Ascending aorta (tissue), 2 donors: ENCODE measurements at places on chromosomes 7 and 10.
A peak's percentile ranks its signal among the peaks of the same experiment; 100 is the strongest.

- DNase-seq, result no peak
These were observed 45.8 kb upstream of the BTBD16 start for GRCh38 chr10:122225330-122225729.

DNA sequence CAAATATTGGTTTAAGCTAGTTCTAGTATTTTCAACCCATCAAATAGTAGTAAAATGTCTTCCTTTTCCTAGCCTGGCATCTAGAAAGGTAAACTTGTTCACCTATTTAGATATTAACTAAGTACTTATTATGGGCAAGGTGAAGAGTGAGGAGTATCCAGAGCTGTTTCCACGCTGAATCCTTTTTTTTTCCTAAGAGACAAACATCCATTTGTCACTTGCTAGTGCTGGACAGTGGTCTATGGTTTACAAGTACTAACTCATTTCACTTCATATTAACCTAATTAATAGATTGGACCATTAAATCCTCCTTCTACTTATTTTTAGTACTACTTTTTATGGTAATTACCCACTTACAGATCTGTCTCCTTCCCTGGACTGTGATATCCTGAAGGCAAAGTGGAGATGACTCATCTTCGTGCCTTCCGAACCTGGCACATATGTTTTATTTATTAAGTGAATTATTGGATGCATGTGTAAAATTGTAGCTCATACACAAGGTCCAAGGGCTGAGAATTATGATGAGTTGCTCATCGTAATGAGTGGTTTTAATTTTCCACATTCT lies 159.6 kb upstream of the IGFBP3 start:
- no peak for DNase-seq

GRCh38 chr7:20290505-20291111 lies 40.1 kb upstream of the ITGB8 start:
- no peak for DNase-seq

- DNase-seq, result peak; percentile 37
These were observed 9.9 kb downstream of the ANTXRL start for GRCh38 chr10:46296641-46297141.

DNA sequence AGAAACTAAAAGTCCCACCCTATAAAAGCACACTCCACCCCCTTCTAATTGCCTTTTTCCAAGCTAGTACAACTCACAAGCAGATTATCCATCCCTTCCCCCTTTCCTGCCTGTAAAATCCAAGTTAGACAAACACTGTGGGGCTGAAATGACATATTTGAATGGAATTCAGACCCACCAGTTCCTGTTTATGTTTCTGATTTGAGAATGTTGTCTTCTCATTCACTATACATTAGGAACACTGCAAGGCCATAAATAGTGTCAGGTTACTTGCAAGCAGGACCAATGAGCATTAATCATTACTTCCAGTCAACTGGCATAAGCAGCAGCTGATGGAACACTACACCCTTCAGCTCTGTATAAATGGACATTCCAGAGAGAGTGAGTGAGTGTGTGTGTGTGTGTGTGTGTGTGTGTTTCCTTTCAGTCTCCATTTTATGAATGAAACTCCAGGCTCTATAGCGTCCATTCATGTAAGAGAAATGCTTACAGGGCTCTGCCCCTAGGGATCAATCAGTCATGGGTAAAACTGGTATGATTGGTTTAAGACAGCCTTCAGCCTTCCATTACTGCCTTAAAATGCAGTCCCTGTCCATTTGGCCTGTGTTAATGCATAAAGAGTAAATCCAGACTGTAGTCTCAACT lies 69.3 kb downstream of the ETV1 start:
- peak; percentile 68 for DNase-seq

GRCh38 chr7:38223306-38223705 lies 45.3 kb downstream of the STARD3NL start:
- no peak for DNase-seq

DNA sequence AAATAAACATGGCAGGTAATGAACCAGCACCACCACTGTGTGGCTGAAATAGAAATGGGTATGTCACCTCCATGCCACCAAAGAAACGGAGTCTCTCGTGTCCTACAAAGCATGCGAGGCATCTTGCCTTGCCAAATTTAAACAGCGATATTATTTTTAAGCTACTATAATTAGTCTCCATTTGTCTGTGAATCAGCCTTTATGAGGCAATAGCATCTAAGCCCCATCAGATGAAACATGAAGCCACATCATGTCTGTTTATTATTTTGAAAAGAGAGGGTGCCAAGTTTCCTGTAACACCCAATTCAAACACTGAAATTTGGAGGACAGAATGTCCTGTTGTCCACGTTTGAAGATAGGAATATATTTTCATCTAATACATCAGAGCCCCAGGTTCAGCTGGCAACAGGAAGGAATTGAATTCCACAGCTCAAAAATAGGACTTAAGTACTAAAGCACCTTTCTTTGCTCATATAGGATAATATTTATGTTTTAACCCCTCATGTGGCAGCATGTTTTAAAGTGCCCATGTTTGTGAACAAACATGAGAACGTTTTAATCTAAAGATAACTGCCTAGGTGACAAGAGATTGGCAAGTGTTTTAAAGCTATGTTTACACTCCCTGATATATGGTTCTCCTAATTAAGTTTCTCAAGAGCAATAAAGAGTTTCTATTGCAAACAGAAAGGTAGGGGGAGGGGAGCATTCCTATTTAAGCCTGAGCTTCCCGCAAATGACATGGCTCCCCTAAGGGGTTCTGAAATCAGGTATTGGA lies 86.8 kb downstream of the SORBS1 start:
- peak; percentile 77 for DNase-seq

- no peak for DNase-seq
These were observed 199.7 kb downstream of the TNS3 start for GRCh38 chr7:47382200-47382599.

DNA sequence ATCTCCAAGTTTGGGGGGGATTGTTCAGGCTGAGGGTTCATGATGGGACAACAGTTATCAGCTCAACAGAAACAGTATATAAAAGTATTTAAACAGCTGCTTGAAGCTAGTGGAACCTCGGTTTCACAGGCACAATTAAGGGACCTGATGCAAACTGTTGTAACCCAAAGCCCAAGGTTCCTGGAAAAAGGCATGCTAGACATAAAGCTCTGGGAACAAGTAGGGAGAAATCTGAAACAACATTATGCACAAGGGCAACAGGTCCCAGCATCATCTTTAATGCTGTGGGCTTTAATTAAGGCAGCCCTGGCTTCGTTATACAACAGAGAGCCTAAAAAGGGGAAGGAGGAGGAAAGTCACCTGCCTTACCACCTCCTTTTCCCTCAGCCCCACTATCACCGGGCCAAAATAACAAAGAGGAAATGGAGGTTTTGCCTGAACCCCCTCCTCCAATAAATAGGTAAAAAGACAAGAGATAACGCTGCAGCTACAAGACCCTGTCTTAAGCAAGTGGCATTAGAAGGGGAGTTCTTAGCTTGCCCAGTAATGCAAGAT lies 83.2 kb upstream of the GPR22 start:
- DNase-seq, result no peak

GRCh38 chr7:56199639-56200038 lies 83.4 kb upstream of the NUPR2 start:
- DNase-seq, result no peak

GRCh38 chr7:26593896-26594295 lies 270.5 kb downstream of the SKAP2 start:
- no peak for DNase-seq

- DNase-seq, result no peak
These were observed 26.8 kb downstream of the GAD2 start for GRCh38 chr10:26243351-26243720.
